Vagina (tissue), 2 donors: ENCODE measurements at places on chromosomes 1 and 21.

DNA sequence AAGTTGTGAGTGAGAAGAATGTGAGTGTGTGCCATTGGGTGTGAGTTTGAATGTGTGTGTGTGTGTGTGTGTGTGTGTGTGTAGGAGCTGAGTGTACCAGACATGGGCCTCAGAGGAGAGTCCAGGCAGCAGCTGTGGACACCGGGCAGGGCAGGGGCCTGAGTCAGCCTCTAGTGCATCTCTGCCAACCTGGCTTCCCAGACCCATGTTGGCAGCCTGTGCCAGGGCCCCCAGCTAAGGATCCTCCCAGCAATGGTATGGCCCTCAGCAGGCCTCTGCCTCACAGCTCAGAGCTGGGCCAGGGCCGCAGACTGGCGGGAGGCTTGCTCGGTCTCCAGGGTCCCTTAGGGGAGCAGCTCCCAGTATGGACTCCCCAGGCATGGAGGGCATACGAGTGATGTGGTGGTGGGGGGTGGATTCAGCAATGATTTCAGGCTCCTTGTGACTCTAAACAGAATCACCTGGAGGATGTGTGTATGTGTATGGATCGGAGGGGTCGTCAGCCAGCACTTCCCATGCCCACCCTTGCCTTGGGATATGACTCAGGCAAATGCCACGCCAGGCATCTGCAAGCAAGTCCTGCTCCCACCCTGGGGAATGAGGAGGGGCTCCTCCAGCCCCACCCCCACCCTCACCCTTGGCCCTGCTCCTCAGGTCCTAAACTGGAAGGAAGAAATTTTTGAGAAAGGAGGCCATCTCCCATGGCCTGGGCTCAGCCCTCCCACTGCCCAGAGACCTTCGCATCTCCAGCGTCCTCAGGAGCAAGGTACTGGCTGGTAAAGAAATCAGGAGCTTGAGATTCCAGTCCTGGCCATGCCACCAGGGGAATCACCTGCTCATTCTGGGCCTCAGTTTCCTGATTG, 1.8 kb upstream of the FOXO6 start:
- DNase-seq = no peak

DNA sequence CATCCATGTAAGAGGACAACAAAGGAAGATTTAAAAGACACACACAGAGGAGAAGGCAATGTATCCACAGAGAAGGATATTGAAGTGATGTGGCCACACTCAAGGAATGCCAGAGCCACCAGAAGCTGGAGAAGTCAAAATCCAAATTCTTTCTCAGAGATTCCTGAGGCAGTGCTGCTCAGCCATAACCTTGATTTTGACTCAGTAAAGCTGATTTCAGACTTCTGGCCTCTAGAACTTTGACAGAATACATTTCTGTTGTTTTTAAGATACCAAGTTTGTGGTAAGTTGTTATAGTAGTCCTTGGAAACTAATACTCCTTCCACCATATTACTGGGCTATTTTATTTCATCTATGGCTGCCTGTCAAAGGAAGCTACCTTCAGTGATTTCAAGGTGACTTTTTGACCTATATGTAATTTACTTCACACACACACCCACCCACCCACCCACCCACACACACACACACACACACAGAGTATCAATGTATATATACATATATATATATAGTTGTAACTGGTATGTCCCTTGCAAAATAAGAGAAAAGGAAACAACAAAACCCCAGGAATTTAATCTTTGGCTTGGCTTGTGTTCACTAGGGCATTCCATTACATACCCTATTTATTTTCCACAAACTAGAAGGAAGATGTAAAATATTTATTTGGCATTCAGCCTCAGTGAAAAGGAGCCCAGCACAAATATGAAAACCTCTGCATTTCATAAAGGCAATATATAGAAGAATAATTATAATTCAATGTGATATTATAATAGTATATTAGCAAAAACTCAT, 142.1 kb upstream of the PTGFR start:
- DNase-seq = no peak

DNA sequence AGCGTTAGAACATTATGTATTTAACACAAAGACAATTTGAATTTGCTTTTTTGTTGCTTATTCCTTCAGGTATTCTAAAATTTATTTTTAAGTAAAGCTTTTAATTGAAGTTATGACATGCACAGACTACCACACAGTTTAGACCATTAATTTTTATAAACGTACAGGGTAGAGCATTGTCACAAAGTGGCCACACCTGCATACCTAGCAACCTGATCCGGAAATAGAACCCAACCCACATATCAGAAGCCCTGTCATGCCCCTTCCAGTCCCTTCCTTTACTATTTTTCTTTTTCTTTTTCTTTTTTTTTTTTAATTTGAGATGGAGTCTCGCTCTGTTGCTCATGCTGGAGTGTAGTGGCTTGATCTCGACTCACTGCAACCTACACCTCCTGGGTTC, 16.8 kb downstream of the CXADR start:
- DNase-seq = no peak

GRCh38 chr1:198298640-198299039, 141.8 kb downstream of the NEK7 start:
- no peak for DNase-seq

DNA sequence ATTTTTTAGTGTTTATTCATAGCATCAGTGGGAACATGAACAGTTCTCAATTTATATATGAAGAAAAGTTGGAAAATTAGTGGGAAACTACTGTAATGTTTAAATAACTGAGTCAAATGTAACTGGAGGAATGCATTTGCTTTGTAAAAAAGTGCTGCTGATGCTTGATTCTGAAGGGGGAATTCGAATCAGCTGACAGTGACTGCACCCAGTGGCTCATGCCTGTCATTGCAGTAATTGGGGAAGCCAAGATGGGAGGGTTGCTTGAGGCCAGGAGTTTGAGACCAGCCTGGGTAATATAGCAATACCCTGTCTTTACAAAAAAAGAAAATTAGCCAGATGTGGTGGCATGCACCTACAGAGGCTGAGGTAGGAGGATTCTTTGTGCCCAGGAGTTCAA, 398.4 kb downstream of the ZP4 start:
- DNase-seq = no peak

- no peak for DNase-seq
Measured at GRCh38 chr1:235069176-235069575, 59.5 kb downstream of the TOMM20 start.

- no peak for DNase-seq
Measured at GRCh38 chr1:96632045-96632664, 89.4 kb upstream of the PTBP2 start.

DNA sequence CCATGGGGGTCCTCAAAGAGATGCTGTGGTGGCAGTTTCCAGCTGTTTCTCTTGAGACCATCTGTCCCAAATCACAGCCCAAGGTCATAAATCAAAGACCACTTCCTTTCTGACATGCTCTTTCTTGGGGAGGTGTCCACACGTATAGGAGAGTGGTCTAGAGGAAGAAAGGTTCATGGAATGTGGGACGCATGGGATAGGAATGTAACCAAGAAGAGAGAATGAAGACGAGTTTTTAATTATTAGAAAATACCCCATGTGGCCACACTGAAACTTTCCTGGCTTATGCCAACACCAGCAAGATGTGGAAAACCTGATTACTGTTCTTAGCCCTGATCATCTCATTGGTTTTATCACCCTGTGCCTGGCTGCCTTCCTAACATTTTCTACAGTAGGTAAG, 124.2 kb upstream of the IFFO2 start:
- no peak for DNase-seq

DNA sequence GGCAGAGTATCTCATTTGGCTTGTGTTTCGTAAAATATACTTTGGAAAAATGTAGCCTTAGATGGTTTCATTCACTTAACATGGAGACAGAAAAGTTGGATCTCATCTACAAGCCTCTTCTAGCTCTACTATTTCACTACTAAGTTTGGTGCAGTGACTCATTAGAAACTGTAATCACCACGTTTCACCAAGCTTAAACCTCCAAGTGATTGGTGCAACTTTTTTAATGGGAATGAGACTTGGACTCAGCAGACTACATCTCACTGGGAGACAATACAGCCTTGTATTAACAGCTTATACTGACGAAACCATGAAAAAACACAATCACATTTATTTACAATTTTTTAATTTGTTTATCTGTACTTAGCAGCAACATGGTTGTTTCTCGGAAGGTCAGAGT, 29.9 kb upstream of the NRIP1 start:
- no peak for DNase-seq

DNA sequence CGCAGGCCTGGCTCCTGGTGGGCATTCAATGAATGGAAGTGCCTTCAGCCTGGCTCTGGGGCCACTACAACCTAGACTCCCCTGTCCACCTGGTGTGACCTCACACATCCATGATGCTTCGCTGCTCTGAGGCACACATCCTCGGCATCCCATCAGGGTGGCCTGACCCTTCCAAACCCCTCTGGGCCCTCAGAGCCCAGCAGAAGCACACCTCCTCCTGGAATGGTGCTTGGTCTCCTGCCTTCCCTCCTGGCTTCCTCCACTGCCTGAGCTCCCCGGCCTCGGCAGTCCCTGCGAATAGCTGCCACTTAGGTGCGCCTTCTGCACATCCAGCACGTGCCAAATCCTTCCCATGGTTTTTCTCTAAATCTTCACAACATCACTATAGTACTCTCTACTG, 133.8 kb downstream of the GLIS1 start:
- no peak for DNase-seq

- DNase-seq = no peak
Measured at GRCh38 chr1:191541758-191542157, 616.5 kb upstream of the RGS18 start.

DNA sequence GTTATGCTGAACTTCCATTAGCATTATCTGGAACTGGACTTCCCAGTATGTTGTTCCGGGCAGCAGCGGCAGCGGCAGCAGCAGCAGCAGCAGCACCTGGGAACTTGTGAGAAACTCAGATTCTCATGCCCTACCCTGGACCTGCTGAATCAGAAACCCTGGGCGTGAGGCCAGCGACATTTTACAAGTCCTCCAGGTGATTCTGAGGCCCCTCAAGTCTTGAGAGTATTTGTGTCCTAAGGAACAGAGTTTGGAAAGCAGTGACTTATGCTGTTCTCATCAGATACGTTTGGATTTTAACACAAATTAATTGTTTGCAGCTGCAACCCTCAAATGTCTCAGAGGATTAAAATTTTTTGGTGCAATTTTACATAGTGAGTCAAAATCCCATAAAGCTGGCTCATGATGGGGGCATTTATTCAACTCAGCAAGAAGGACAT, 157.2 kb upstream of the KAZN start:
- DNase-seq = no peak

- no peak for DNase-seq
Measured at GRCh38 chr1:201625226-201625761, 86.4 kb downstream of the NAV1 start.

- no peak for DNase-seq
Measured at GRCh38 chr1:173095632-173096031, 44.9 kb upstream of the TNFSF18 start.

DNA sequence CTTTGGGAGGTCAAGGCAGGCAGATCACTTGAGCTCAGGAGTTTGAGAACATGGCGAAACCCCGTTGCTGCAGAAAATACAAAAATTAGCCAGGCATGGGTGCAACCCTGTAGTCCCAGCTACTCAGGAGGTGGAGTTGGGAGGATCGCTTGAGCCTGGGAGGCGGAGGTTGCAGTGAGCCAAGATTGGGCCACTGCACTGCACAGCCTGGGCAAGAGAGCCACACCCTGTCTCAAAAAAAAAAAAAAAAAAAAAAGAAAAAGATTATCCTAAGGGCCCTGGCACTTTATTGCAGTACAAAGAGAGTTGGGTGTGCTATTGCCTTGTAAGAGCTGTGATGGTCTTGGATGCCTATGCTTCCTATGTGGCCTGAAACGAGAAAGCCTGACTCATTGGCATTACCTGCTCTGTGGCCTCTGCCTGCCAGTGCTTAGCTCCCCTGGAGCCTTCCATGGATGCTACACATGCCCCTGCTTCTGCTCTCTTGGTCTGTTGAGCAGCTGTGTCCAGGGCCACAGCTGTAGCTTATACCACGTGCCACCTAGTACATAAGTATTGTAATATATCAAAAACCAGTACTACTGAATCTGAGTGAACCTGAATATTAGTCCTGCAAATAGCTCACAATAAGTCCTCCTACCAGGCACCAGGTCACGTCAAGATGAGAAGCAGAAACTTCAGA, 45.8 kb downstream of the DNAJC6 start:
- no peak for DNase-seq

GRCh38 chr1:72018562-72018961, 263.8 kb downstream of the NEGR1 start:
- DNase-seq = no peak

DNA sequence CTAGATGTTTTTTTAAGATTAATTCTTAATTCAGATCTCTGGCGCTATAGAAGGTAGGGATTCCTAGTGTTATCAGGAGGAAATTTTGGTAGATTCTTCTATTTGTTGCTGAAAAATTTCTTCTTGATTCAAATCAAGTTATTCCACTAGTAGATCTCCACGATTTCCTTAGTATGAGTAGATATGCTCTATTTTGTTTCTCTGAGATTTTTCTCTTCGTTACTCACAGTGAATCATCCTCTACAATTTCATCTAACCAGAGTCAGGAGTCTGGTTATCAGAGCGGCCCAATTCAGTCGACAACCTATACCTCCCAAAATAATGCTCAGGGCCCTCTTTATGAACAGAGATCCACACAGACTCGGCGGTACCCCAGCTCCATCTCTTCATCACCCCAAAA, 18.8 kb upstream of the HAX1 start:
- no peak for DNase-seq
